ENCODE measurements at places on chromosomes 6 and 20. TPM values are rescaled to one million over a fixed set of nuclear protein-coding genes. Genes with fewer than 3 reads are reported as not detected.

FOXF2 gene
- total RNA-seq, result not detected

GRCh38 chr6:83536034-83536646 lies 23.8 kb downstream of the PRSS35 start:
- peak; percentile 75 for DNase-seq

BEND6 gene
- 0.14 TPM for total RNA-seq

SH3BGRL2 gene
- total RNA-seq, result 114 TPM

DNA sequence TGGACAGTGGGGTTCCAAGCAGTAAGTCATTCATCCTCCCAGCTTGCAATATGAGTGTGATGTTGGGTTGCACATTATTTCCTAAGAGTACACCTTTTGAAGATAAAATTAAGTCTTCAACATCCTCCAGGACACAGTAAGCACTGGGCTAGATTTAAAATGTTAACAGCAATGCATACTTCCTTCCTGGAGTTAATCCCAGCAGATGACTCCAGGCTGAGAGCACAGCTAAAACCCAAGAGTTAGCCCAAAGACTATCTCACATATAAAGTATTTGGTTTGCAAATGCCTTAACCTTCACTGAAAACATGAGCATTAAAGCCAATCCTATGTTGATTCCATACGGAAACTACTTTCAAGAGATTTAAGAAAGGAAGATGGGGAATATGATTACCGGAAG lies 69.2 kb downstream of the SLC23A2 start:
- DNase-seq, result no peak

DNA sequence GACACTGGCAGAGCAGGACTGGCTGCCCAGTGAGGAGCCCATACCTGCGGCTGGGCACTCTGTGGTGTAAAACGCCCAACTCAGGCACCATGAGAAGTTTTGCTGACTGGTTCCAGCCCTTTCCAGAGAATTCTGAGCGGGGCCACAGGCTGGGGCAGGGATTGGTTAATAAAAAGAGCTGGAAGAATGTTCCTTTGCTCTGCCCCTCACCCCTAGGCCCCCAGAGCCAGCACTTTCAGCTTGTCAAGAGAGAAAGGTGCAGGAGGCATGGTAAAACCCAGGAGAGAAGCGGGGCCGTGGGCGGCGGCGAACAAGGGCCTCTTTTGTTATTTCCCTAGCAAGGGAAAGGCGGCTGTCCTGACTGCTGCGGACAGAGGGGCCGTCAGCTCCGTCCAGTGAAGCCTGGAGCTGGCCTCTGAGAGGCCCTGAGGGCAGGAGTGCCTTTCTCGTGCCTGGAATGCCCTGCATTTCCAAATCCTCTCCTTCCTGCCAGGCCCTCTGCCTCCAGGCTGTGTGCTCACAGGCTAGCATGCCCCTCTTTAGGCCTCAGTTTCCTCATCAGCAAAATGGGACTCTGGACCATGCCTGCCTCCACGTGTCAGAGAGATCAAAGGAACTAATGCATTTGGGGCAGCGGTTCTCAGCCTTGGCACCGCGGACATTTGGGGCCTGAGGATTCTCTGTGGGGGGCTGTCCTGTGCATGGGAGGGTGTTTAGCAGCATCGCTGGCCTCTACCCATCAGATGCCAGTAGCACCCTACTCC lies 12.9 kb downstream of the SLC13A3 start:
- DNase-seq, result no peak

DNA sequence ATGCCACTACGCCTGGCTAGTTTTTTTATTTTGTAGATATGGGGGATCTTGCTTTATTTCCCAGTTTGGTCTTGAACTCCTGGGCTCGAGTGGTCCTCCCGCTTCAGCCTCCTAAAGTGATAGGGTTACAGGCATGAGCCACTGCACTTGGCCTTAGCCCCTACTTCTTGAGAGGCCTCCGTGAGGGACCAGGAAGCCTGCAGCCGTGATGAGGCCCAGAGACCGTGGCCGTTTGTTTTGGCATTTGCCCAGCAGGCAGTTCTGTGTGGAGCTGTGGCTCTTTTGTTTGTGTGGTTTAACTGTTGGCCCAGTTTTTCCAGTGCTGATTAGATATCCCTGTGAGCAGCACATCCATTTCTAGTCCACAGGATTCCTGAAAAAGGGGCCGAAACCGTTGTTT lies 39.8 kb downstream of the SRSF3 start:
- DNase-seq, result peak; percentile 84

- DNase-seq, result no peak
These were observed 446.0 kb upstream of the IMPG1 start for GRCh38 chr6:76518443-76518842.

GRCh38 chr6:117483004-117483644 lies 650 bp downstream of the DCBLD1 start:
- peak; percentile 74 for DNase-seq

GRCh38 chr20:45813006-45813340 lies 529 bp downstream of the UBE2C start:
- DNase-seq, result no peak

PRDM13 gene
- total RNA-seq, result not detected

GRCh38 chr20:50085481-50086365 lies 27.2 kb downstream of the UBE2V1 start:
- peak; percentile 86 for DNase-seq

DNA sequence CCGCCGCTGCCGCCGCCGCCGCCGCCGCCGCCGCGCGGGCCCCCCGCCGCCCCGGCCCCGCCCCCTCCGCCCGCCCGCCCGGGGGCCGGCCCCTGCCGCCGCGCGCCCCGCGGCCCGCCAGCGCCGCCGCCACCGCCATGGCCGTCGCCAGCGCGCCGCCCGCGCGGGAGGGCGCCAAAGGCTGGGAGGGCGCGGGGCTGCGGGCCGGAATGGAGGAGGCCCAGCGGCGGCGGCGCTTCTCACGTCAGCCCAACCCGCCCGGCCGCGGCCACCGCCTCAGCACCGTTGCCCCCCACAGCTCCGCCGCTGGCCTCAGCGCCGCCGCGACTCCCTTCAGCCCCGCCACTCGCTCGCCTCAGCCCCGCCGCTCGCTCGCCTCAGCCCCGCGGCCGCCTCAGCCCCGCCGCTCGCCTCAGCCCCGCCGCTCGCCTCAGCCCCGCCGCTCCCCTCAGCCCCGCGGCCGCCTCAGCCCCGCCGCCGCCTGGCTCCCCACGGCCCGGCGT lies 258 bp downstream of the PHF10 start:
- DNase-seq, result peak; percentile 44

HNF4A gene
- not detected for total RNA-seq

DNA sequence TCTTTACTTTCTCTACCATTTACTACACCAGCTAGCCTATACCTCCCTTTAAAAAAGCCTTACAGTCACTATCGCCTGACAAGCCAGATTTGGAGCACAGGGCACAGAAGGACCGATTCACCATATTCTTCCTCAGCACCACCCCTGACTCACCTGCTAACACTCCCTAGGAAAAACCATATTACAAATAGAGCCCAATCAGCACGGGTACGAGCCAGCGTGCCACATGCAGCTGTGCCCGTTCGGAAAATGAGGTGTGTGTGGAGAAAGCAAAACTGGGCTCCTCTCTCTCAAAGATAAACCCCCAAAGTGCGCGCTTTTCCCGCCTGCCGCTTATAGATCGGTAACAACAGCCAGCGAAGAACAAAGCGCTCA lies 1.2 kb downstream of the SYNCRIP start:
- peak; percentile 24 for DNase-seq

GRCh38 chr20:25750765-25751696 lies 54.4 kb upstream of the ZNF337 start:
- peak; percentile 35 for DNase-seq

PSORS1C2 gene
- not detected for total RNA-seq

- DNase-seq, result peak; percentile 76
These were observed 25.2 kb downstream of the TBPL1 start for GRCh38 chr6:133977983-133978895.

GRCh38 chr20:11372876-11373790 lies 544.6 kb upstream of the BTBD3 start:
- DNase-seq, result no peak

DNA sequence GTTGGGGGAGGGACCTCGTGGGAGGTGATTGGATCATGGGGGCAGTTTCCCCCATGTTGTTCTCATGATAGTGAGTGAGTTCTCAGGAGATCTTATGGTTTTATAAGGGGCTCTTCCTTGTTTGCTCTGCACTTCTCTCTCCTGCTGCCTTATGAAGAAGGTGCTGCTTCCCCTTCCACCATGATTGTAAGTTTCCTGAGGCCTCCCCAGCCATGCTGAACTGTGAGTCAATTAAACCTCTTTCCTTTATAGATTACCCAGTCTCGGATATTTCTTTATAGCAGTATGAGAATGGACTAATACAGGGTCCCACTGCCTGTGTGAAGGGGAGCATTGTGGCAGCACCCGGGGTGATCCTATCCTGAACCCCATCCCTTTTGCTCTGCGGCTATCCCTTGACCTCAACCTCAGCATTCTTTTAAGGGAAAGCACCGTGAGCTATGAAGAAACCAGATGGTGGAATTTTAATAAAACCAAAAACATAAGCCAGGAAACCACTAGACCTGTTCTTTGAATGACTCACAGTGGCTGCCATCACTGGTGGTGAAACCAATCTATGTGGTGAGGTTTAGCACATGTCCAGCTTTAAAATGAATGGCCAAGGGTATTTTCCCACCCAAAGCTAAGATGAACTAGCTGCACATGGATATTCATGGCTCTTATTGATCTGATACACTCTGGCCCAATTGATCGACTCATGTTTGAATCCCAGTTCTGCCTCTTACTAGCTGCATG lies 62.2 kb downstream of the ZDHHC14 start:
- no peak for DNase-seq

SIM1 gene
- 0.17 TPM for total RNA-seq

GRCh38 chr6:38306931-38307330 lies 332.8 kb downstream of the BTBD9 start:
- DNase-seq, result no peak

ZDHHC14 gene
- 24.1 TPM for total RNA-seq

GRCh38 chr6:142942805-142943227 lies 2.2 kb downstream of the HIVEP2 start:
- peak; percentile 72 for DNase-seq

DNA sequence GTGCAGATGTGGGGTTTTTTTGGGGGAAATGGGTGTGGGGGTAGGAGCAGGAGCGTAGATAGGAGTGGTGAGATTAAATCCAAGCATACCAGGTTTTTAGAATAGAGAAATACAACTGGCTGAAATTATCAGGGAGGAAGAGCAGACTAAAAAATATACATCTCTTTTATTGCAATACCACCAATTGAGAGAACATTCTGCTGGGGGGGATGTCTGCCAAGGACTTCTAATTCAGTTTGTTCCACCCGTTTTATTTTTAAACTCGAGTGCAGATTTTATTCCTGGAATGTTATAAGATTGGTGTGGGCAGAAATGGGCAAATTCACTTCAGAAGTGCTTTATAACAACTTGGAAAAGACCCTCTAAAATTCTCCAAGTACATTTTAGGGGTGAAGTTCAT lies 192.7 kb downstream of the GMPR start:
- no peak for DNase-seq

DNA sequence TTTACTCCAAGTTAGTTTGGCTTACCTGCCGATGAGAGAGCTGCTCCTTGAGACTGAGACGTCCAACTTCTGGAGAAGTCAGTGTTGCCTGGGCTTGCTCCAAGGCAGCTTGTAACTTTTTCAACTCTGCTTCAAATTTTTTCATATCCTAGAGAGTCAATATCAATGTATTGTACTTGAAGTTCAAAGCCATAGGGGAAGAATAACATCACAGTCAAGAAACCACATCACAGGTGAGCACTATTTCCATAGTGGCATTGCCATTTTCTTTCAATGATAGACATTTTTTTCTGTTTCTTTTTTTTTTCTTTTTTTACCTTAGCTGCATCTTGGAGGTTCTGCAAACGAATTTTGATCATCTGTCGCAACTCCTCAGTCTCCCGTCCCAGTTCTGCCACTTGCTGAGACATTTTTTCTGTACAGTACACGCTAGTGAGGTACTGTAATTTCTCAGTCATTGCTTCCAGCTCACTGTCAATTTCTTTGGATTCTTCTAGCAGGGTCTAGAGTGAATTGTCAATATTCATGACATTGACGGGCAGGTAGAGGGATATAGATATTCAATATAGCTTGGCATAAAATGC lies 326.7 kb downstream of the SYNE1 start:
- DNase-seq, result no peak

All from dermis blood vessel endothelial cell (primary cell).